ENCODE measurements at places on chromosomes 7 and 10. TPM values are rescaled to one million over a fixed set of nuclear protein-coding genes. Genes with fewer than 3 reads are reported as not detected.
A peak's percentile ranks its signal among the peaks of the same experiment; 100 is the strongest.

DNA sequence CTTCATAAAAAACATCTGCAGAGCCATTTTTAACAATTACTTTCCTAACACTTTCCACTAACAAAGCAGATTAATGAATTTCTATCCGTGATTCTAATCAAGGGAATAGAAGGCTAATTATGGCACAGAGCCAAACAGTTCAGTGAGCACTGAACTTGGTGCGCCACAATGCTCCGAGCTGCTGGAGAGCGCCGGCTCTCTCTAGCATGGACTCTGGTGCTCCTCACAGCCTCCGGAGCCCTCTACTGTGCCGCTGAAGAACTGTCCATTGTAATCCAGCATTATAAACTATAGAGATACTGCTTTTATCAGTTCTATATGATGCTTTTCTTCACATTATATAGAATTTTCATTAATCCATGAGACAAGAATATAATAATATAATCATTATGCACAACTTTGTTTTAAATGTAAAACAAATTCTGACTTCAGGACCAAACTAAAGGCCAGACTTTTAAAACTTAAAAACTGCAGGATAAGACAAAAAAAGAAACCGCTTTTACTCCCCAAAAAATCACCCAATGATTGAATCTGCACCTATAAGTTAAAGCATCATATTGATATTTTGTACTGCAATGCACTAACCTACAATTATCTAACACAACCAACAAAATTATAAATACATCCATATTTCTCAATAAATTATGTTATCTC lies 123.6 kb downstream of the RNF32 start:
- peak; percentile 69 for DNase-seq

- no peak for DNase-seq
Observed at GRCh38 chr10:104054430-104054829, 31.2 kb downstream of the COL17A1 start.

DNA sequence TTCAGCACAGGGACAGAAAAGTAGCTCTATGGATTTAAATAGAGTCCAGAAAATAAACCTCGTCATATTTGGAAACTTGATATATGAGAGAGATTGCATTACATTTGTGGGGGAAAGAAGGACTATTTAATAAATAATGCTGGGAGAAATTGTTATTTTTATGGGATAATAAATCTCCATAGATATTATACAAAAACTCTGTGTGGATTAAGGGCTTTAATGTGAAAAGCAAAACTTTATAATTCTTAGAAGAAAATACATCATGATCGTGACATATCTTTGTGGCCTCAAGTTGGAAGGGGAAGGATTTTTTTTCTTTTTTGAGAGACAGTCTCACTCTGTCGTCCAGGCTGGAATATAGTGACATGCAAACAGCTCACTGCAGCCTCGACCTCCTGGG lies 95.0 kb upstream of the LEP start:
- DNase-seq = no peak

DNA sequence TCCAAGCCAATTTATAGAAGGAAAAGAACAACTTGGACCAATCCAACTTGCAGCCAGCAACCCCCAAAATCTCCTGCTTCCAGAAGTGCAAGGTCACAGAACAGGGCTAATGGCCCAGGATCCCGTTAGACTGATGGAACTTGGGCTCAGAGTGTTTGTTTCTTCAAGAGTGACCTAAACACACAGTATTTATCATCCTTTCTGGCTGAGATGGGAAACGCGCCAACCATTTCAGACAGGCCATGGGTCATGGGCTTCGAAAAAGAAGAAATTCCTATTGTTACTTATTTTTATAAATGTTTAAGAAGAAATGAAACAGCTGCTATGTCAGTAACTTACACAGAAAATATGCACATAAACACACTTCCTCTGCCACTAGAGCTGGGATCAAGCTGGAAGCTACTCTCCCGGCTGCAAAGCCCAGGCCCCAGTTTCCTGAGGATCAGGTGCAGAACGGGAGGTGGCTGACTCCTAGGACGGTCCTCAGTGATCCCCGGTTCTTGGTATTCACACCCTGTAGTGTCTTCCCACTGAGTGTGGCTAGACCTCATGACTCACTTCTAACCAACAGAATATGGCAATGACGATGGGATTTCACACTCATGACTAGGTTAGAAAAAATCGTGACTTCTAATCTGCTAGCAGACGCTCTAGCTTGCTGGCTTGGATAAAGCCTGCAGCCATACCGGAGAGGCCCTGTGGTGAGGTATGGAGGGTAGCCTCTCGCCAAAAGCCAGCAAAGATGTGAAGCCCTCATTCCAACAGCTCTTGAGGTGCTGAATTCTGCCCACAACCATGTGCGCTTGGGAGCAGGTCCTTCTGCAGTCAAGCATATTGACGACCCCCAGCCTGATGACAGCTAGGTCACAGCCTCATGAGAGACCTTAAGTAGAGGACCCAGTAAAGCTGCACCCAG lies 60.2 kb downstream of the CHST15 start:
- DNase-seq = no peak

Gene TMEM196
- not detected for total RNA-seq

DNA sequence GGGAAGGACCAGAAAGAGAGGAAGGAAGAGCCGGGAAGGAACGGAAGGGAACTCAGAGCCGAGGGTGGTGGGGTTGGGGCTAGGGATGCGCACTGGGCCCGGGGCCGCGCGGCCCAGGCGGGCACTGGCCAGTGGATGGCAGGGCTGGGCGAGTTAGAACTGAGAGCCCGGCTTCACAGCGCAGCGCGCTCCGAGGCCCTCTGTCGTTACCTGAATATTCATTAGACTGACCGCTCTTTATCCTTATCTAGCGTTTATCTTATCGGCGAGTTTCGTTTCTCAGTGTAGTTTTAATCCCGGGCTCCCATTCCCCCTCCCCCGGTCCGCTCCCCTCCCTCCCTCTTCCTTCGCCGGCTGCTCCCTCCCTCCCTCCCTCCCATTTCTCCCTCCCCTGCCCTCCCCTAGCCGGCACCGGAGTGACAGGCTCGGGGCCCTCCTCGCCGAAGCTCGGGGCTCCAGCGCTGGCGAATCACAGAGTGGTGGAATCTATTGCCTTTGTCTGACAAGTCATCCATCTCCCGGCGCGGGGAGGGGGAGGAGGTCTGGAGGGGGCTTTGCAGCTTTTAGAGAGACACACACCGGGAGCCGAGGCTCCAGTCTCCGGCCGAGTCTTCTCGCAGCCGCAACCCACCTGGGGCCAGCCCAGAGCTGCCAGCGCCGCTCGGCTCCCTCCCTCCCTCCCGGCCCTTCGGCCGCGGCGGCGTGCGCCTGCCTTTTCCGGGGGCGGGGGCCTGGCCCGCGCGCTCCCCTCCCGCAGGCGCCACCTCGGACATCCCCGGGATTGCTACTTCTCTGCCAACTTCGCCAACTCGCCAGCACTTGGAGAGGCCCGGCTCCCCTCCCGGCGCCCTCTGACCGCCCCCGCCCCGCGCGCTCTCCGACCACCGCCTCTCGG lies at the start of gene PAX2:
Gene PAX2, plus strand, starts transcription at position 596 of the 895 bp plus-strand sequence. CDS start 679 bp downstream, outside the sequence.
- no peak for DNase-seq

Gene C7orf33
- not detected for total RNA-seq

Gene POM121
- total RNA-seq = 32.5 TPM

DNA sequence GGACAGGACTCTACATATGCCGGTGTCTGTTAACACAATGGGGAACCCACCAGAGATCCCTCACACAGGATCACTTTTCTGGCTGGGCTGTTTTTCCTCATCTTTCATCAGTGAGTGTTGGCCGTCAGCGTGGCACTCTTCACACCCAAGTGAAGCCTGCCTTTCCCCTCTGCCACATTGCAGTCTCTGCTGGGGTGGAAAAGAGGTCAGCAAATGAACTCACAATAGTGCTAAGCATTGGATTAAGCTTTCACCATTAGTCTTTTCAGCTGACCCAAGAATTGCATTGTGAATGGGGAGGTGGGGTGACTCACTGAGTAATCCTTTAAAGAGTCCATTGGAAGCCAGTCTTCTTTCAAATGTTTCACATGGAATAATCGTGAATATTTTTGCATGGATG lies 143.0 kb downstream of the KIAA1217 start:
- DNase-seq = no peak

DNA sequence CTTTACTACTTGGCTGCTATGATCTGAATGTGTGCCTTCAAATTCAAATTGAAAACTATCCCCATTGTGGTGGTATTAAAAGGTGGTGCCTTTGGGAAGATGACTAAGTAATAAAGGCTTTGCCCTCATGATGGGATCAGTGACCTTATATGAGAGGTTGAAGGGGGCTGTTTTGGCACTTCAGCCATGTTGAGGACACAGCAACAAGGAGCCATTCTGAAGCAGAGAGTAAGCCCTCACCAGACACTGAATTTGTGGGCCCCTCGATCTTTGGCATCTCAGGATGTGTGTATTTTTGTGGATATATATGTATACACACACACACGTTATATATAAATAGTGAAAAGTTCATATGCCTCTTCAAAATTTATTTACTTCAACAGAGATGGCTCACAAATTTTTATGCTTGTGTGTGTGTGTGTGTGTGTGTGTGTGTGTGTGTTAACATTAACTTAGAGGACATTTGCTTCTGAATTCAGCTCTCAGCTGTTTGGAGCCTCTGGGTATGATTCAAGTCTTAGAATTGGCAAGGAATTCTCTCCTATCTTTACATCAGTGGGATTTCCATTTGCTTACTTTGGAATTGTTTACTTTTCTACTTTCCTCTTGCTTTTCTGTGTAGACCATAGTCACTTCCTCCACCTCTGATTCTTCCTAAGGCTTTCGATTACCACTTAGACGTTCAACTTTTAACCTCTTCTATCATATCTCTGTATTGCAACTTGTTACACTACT lies 66.6 kb downstream of the MAGI2 start:
- DNase-seq = no peak

Gene NCF1
- 15.3 TPM for total RNA-seq

GRCh38 chr7:140593672-140593982 lies 47.0 kb downstream of the DENND2A start:
- DNase-seq = no peak

GRCh38 chr7:49099587-49100326 lies 175.4 kb downstream of the CDC14C start:
- no peak for DNase-seq

- no peak for DNase-seq
Observed at GRCh38 chr10:45646384-45647050, 26.1 kb downstream of the ZFAND4 start.

- DNase-seq = no peak
Observed at GRCh38 chr7:158531661-158532060, 56.0 kb downstream of the PTPRN2 start.

Gene GPR15LG
- not detected for total RNA-seq

Gene NT5C3A
- 27.9 TPM for total RNA-seq

Gene SPDYE8
- not detected for total RNA-seq

Gene ANKRD22
- not detected for total RNA-seq

GRCh38 chr10:73376679-73377078 lies 18.0 kb upstream of the CFAP70 start:
- no peak for DNase-seq

DNA sequence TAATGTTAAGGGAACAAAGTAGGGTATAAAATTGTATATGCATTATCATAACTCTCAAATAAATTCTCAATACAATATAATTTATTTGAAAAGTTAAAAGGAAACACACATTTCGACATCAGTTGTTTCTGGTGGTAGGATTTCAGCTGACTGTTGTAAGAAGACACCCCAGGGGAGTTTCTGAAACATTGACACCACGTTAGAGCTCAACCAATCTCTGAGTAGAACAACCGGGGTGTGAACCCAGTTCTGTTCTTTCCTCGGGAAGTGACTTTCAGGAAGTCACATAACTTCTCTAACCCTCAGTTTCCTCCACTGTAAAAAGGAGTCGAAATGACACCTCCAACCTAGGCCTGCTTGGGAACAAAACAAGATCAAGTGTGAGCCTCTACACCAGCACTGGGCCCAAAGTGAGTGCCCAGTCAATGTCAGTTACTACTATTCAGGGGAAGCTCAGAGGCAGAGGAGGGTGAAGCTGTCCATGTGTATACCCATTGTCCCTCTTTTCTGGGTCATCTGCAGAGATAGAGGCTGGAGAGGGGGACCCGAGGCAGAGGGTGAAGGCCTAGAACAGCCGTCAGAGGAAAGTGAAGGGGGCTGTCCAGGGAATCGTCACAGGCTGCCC lies 67.1 kb downstream of the AOAH start:
- DNase-seq = no peak

DNA sequence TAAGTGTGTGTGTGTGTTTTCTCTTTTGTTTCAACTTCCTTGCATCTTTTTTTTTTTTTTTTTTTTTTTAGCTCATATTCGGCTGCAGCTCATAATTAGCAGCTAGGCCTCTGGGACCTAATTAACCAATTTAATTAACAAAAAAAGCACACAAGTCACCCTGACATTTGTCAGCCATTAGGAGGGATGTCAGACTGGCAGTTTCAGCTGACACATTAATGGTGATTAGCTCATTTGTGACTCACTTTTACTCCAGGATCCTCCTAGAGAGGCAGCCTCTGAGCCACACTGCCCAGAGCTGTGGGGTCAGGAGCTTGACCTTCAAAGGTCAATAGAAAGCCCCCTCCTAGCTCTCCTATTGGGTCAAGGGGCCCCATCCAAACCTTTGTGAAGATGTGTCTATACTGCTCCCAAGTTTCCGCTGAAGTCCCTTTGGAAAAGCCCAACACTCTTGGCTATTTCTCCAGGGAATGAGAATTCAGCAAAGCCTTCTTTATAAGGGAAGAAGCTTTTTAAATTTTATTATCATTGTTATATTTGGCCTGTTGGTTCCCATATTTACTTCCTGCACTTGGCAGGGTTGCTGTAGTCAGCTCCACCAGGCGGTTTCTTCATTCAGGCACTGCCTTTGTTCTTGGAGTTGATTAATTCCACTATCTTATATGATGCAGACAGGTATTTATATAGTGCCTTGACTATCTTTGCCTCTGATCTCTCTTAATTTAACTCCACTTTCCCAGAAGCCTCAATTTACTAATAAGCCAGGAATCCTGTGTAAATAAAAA lies 109.5 kb upstream of the HABP2 start:
- DNase-seq = no peak

Gene WIPF3
- 5.3 TPM for total RNA-seq

- no peak for DNase-seq
Observed at GRCh38 chr7:2412587-2413201, 9.3 kb downstream of the CHST12 start.

- no peak for DNase-seq
Observed at GRCh38 chr10:43885252-43885651, 236.6 kb upstream of the ZNF32 start.

Gene TNPO3
- 28.6 TPM for total RNA-seq

Gene CHAT
- total RNA-seq = not detected

DNA sequence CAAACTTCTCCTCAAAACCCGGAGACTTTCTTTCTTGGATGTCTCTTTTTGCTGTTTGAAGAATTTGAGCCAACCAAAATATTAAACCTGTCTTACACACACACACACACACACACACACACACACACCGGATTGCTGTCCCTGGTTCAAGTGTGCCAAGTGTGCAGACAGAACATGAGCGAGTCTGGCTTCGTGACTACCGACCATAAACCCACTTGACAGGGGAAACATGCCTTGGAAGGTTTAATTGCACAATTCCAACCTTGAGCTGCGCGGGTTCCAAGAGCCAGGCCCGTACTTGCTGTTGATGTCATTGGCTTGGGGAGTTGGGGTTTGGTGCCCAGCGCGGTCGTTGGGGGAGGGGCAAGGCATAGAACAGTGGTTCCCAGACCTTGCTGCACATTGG lies 1.7 kb downstream of the EGFR start:
- DNase-seq = no peak

Data from sciatic nerve (tissue), 2 donors.